ENCODE measurements at places on chromosomes 7 and 10.

DNA sequence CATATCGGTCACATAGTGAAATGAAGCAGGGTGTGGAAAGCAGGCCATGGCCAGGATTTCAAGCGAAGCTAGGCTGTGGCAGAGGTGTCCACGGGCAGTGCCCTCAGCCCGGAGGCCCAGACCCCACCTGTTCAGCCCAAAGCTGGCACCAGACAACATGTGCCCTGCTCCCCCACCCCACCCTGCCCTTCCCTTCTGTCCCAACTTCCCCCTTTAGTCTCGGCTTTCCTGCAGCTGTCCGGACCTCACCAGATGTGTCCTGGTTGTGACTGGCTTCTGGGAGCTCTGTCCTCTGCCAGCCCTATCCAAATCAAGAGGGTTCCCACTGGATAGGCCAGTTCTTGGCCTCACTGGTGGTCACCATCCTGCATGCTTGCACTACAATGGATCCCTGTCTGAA lies 37.3 kb downstream of the ADAM12 start:
- no peak for DNase-seq

- no peak for DNase-seq
These were observed 18.7 kb upstream of the ITGA8 start for GRCh38 chr10:15738270-15738925.

GRCh38 chr10:128314686-128315085 lies 188.5 kb upstream of the MKI67 start:
- no peak for DNase-seq

- DNase-seq = no peak
These were observed 61.8 kb downstream of the TACC2 start for GRCh38 chr10:122050811-122051210.

- no peak for DNase-seq
These were observed 122.8 kb upstream of the RHOBTB1 start for GRCh38 chr10:61066661-61067344.

DNA sequence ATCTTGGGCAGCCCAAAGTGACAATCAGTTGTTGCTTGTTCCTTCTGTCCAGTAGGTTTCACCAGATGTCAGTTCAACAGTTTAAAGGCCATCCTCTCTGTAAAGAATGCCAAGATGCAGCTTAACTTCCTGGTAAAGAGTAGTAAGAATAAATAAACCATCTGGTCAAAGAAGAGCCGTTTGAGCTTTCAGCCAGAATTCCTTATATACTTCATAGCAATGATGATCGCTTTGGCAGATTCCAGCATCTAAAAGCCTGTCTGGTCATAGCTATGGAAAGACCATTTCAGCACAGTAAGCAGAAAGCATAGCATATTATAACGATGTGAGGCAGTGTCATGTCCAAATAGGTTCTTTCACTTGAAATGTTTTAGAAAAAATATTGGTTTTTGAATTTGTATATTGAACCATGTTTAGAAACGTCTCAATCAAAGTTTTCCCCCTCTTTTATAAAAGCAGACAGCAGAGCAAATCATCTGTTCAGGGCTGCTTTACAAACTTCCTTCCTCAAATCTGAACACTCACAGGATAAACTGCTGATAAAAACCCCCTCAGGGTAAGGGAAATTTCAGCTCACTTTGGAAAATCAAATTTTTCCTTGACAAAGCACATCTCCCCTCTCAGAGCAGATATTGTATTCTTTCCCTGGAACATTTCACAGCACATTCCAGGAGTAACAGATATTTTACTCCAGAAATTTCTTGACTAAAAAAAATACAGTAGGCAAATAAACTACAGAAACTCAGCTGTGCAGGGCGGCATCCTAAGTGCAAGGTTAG lies 184.1 kb downstream of the NOC3L start:
- no peak for DNase-seq

- no peak for DNase-seq
These were observed 104.5 kb upstream of the ZPBP start for GRCh38 chr7:50197549-50197948.

- DNase-seq = no peak
These were observed 14.0 kb upstream of the UBE3C start for GRCh38 chr7:157124690-157125089.

- DNase-seq = no peak
These were observed 278.3 kb downstream of the HGF start for GRCh38 chr7:81491573-81491972.

DNA sequence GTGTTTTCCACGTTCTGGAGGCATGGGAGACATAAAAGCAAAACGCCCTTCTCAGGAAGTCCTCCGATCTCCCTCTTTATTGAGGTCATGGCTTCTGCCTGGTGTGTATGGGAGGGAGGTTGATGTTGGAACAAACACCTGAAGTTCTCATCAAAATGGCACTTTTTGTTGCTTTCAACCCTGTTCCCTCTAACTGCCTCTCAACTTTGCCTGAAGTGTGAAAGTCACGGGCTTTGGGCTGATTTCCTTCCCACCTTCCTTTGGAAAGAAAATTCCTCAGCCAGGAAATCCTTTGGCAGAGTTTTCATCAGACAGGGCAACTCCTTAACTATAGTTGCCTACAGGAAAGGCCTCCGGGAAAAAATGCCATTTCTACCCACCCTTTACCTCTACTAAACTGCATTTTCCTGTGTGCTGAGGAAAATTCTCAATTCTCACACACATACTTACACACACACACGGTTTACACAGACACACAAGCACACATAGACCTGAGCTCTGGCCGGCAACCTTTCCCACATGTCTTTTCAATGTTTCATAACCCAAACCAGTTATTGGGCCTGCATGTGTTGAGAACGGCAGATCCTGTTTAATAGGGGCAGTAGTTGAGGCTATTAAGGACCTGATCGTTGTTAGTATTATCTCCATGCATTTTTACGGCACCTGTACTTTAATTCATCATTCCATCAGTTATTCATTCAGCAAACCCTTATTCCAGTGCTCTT lies 36.4 kb downstream of the CYP17A1 start:
- no peak for DNase-seq
